CD4-positive, alpha-beta T cell treated with Interleukin-1 beta for 1 hour (primary cell): ENCODE measurements at places on chromosomes 13 and 19.

DNA sequence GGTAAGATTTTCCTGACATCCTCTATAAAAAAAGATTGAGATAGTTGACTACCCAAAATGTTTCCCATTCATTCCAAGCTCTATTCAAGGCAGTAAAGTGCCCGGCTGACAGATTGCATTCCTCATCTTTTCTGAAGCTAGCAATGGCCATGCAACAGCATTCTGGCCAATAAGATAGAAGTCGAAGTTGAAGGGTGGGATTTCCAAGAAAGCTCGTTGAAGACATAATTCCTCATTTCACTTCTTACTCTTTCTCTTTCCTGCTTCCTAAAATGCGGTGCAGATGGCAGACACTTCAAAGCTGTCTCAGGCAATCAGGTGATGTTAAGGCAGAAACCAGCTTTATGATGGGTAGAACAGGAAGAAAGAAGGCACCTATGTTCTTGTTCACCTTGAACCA, 13.4 kb upstream of the ALOX5AP start:
- DNase-seq, result no peak

DNA sequence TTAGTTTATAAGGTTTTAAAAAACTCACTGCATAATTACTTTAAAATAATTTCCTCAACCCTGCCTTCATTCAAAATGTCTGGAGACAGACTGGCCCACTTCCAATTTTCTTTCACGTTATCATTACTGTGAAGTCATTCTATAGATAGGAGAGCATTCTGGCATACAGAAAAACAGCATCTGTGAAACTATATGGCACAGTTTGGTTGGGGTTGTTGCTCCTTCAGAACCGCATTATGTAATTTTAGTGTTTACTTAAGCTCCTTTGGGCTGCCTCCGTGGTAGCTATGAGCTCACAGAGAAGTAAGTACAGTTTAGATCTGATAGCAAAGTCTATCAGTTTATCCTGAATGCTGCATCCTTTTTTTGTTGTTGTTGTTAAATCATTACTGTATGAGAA, 104.3 kb downstream of the KCNRG start:
- DNase-seq, result no peak

DNA sequence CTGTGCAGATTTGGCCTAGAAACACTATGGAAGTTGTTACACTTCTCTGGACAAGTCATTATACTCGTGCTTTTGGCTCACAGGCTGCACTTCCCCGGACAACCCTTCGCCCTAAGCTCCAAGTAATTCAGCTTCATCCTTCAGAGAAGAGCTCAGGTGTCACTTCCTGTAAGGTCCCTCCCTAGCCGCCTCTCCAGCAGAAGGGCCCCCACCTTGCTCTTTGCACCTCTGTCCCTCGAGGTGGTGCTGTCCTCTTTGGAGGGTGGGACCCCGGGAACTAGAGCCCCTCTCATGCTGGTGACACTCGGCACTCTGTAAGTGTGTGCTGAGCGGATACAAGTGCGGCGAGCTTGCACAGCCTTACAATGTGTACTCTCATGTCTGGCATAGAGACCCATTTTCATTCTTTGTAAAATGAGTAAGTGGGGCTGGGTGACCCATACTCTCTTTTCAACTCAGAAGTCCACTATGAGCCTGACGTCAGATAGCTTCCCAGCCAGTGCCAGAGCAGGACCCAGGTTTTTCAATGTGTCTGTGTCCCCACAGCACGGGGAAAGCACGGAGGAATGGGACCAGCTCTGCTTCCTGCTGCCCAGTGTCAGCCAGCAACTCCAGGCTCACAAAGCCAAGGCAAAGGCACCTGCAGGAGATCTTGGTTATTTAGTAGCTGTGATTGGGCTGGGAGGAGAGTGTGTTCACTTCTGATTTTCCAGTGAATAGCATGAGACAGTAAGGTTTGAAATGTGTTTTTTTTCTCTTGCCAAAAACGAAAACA, 26.9 kb downstream of the CHAMP1 start:
- no peak for DNase-seq

DNA sequence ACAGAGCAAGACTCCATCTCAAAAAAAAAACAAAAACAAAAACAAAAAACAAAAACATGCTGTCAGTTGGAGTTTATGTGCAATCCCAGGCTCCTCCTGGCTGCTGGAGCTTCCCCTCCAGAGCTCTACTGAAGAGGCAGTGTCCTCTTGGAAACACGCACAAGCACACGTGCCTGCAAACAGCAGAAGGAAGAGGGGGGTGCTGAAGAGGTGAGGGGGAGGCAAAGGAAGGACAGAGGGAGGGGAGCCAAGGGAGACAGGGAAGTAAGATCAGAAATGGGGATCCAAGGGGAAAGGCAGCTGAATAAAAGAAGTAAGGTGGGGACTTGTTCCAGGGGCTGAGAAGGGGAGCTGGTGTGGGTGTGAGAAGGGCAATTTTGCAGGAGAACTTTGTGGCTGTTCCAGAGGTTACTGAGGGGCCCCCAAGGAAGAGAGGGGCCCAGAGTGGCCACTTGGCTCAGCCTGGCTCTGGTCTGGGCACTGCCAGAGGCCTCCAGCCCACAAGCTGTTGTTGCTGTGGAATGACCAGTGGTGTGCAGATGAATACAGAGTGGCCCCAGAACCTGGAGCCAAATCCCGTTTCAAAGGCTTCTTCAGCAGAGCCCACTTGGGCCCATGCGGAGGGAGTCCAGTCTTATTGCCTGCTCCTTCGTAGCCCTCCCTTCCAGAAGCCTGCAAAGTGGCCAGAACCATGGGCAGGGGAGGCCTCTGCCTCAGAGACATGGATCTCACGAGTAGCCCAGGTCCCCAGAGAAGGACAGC, 34.4 kb downstream of the LYL1 start:
- DNase-seq, result no peak

- DNase-seq, result no peak
These were observed 8.1 kb downstream of the MCF2L start for GRCh38 chr13:112977091-112977490.
